ENCODE measurements at places on chromosomes 11 and 22.

GRCh38 chr22:30423301-30423958, 2.1 kb upstream of the MTFP1 start:
- no peak for DNase-seq

- DNase-seq = no peak
These were observed 92.1 kb downstream of the CACNA1I start for GRCh38 chr22:39662686-39663052.

DNA sequence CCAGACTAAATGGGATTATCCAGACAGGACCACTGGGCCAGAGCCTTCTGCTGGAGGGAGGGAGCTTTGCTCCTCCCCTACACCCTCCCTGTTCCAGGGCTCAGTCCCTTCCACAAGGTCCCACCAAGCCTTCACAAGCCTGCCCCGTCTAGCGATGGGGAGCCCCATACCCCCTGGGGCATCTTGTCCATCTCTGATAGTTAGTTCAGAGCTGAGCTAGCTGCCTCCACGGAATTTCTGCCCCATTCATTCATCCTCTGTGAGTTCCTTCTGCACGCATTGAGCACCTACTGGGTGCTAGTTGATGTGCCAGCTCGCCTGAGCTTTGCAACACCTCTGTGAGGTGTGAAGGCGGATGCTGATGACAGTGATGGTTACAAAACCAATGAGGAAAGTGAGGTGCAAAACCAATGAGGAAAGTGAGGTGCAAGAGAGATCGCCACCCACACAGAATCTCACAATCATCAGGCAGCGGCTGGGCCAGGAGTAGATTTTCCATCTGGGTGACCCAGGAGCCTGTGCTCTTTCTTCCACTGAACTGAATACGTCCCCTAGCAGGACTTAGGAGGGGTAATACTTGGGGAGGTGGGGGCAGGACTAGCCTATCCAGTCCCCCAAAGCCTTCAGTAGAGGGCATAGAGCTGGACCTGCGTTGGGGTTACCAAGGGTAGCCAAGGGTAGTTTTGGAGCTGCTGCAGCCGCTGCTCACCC, 21.5 kb upstream of the CBX7 start:
- DNase-seq = no peak

- peak; percentile 79 for DNase-seq
These were observed 35.4 kb upstream of the FLI1 start for GRCh38 chr11:128658502-128658901.

DNA sequence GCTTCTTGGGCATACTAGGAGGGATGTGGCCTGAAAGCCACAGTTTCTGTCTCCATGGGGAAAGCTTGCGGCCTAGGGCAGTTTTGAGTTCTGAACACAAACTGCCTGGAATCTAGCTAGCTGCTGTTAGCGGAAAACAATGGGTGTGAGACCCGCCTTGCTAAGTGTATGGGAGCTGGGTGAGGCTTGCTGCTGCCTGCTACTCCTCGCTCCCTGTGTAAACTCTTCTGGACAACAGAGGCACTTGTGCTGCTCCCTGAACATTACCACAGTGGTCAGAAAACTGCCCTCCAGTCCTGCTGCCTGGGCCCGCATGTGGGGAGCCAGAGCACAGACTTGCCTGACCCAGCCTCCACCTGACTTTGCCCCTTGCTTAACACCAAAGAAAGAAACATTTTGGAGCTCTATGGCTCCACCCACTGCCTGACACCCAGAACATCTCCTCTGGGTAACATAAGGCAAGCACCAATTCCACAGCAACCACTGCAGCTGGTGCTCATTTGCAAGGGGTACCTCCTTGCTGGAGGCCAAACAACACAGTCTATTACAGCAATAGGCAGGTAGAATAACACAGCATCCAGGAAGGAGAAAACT, 766.3 kb upstream of the RAG2 start:
- no peak for DNase-seq

- DNase-seq = no peak
These were observed 10.6 kb downstream of the KCNC1 start for GRCh38 chr11:17745023-17745772.

- peak; percentile 82 for DNase-seq
These were observed 4.9 kb upstream of the TMEM132A start for GRCh38 chr11:60919320-60919719.

DNA sequence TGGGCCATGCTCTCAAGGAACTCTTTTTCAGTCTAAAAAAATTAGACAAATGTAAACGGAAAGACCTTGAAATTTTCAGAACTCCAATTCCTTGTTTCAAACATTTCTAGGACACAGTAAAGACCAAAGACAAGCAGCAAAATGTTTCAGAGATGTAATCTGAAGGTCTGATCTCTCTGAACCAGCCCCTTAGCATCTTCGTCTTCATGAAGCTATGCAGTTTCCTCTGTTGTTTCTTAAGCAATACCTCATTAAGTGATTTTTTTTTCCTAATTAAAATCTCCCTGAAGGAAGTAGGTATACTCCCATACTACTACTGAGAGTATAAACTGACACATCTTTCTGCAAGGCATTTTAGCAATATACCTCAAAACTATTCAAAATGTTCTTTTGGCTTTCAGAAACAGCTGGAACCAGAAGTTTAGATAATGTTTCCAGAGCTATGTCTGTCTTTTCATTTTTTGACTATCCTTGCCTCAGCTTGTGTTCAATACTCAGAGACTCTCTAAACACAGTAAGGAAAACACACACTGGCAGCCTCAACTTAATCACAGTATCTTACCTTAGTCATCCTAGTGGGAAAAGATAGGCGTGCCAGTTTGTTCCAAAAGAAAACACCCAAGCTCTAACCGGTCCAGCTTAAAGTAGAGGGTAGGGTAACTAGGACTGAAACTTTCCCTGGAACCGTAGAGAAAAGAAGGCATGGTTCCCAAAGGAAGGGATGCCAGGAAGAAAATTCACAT, 25.1 kb downstream of the SBF2 start:
- DNase-seq = no peak

GRCh38 chr11:122304306-122304705, 188.3 kb upstream of the BLID start:
- no peak for DNase-seq

GRCh38 chr11:36455658-36456111, 54.4 kb downstream of the TRAF6 start:
- peak; percentile 14 for DNase-seq

- DNase-seq = peak; percentile 80
These were observed 29.9 kb downstream of the SFI1 start for GRCh38 chr22:31526270-31526669.

DNA sequence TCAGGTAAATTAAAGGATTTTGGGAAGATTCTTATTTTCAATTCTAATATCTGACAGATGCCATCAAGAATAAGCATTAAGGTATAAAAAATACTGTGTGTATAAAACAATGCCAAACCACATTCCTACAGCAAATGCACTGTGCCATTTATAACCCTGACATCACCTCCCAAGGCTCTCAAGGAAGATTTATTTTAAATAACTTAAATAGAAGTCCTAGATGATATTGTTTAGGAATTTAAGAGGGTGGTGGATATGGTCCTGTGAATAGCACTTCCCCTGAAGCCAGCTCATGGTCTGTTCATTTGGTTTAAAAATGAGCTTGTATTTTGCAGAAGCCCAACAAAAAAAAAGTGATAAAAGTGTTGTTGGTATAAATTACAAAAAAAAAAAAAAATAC, 32.1 kb downstream of the PPIL2 start:
- no peak for DNase-seq

- no peak for DNase-seq
These were observed 81.6 kb upstream of the SORL1-AS1 start for GRCh38 chr11:121534131-121535093.

DNA sequence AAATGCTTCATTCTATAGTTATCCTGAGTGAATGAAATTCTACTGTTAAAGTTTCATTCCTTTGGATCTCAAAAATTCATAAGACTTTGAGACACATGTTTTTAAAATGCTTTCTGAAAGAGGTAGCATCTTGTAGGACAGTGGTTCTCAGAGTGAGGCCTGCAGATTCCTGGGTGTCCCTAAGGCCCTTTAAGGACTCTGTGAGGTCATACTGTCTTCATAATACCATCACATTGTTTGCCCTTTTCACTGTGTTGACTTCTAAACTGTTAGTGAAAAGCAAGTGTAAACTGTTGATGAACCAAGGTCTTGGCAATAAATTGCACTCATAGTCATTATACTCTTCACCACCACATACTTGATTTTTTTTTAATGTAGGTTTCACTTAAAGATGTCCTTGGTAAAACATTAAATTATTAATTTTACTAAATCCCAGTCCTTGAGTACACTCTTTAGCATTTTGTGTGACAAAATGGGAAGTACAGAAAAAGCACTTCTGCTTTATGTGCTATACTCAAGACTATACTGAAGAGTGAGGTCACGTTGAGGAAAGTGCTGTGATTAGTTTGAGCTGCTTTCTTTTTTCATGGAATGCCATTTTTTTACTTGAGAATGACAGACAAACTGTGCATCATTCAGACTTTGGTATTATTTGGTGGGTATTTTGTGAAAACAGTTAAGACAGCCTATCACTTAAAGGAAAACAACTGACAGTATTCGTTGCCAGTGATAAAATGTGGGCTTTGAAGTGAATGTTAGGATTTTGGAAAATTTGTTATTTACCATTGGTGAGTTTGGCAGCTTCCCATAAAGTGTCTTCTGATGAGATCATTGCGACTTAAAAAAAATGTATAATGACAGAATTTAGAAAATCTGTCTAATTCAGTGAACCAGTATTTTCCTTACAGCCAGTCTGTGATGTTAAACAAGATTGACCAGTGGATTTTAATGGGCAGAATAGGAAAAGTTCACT, 61.1 kb downstream of the SPECC1L start:
- DNase-seq = peak; percentile 81

DNA sequence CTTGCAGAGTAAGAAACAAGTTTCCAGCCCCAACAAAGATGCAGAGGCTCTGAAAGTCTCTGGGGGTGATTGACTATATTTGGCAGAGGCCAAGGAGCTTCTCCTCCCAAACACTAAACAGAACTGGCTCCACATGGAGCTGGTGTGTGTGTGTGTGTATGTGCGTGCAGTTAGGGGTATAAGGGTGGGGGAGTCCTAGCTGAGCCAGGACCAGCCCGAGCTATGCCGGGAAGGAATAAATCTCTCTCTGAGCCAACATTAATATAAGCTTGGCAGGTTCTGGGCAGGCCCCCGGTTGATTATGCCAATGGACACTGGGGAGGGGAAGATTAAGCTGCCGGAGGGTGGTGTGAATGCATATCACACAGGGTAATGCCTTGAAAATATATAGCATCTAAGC, 324.2 kb downstream of the MIAT start:
- no peak for DNase-seq

Data from CD14-positive monocyte (primary cell).